ENCODE measurements at places on chromosomes 4 and X. TPM values are rescaled to one million over a fixed set of nuclear protein-coding genes. Genes with fewer than 3 reads are reported as not detected.

Gene ETDB
- total RNA-seq, result not detected

Gene CPZ
- total RNA-seq, result 26.3 TPM

GRCh38 chr4:182968917-182969650, 51.9 kb upstream of the DCTD start:
- H3K27ac ChIP-seq, result no peak overlapping the region
- no peaks in the 10 kb centered on the region for H3K4me1 ChIP-seq

- no peak overlapping the region for H3K4me3 ChIP-seq
- no peak for DNase-seq
- no peaks in the 10 kb centered on the region for H3K27me3 ChIP-seq
- H3K27ac ChIP-seq, result no peak overlapping the region
These were observed 59.7 kb downstream of the NAA11 start for GRCh38 chr4:79266136-79266535.

DNA sequence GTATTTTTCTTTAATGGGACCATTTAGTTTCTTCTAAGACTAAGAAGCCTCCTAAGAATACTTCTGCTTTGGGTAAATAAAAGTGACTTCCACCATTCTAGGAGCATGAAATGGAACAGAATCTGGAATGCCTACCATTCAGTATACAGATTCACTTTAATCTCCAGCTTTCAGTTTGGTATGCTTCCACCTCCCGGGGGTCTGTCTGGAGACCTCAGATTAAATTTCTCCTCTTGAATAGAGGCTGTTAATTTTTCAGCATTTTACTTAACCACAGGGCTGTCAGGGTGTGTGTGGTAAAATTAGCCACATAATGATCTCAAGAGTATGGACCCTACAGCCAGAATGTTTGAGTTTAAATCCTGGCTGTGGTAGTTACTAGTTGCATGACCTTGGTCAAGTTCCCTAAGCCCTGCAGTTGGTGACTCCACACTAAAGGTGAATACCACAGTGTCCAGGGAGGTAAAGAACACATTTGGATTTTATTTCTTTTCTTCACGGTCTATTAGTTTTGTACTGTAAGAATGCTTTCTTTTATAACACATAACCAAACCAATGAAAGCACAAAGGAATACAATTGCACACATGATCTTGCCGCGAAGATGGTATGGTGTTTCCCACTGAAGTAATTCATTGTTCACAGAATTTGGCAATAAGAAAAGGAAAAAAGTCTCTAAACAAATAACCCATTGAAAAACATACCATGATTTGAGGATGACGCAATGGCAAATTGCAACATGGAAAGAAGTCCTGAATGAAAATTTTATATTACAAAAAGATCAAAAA, 37.3 kb upstream of the TRIM2 start:
- H3K36me3 ChIP-seq, result no peaks in the 10 kb centered on the region
- no peaks in the 10 kb centered on the region for H3K27me3 ChIP-seq
- DNase-seq, result no peak
- H3K27ac ChIP-seq, result no peak overlapping the region
- H3K4me1 ChIP-seq, result no peaks in the 10 kb centered on the region

Data from vagina (tissue), 2 donors.